ENCODE measurements at places on chromosomes 11 and 22.

DNA sequence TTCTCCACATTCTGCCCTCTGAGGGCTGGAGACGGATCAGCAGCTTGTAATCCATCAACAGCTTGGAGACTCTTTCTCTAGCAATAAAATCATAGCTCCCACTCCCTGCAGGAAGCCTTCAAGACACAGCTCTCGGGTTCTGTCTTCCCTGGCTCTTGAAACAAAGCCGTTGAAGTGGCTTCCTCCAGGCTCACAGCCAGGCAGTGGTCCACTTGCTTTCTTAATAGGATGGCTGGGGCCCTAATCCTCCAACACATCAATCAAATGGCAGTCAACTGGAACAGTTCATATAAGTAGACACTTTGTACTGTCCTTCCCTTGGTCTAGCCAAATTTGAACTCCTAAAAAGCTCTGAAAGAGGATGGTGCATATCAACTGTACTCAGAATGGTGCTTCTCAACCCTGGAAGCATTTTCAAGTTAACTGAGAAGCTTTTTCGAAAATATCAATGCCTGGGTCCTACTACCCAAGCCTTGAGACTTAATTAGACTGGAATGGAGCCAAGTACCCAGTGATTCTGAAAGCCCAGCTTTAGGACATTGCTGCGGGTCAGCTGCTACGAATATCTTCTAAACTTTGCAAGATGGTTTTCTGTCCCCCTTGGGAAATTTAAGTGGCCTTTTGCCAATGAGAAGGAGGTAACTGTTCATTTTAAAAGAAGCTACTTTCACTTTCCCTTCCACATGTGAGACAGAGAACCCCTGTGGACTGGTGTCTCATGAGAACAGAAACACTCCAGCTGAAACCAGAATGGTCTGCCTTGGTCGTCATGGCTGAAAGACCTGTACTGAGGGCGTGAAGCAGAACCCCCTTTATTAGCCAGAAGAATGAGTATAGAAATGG lies 74.7 kb downstream of the SC5D start:
- DNase-seq = no peak

GRCh38 chr11:67463186-67463585 lies 5.9 kb downstream of the TMEM134 start:
- DNase-seq = no peak

GRCh38 chr22:42261296-42261695 lies 9.2 kb downstream of the TCF20 start:
- no peak for DNase-seq

DNA sequence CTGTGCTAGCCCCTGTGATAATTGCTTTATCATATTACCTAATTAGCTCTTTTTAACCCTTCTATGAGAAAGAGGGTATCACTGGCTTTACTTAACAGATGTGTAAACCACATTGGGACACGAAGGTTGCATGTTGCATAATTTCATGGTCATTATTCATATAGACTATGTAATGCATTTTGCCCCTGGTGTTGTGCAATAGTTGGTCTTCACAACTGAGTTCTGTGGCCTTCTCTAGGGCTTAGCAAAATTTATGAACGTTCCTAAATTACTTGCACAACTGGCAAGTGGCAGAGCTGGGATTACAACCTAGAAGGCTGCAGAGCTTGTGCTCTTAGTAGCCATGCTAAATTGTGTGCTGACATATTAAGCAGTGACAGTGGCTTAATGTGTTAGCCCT lies 34.6 kb upstream of the PDGFD start:
- DNase-seq = no peak

- no peak for DNase-seq
These were observed 67.6 kb upstream of the NTM start for GRCh38 chr11:131302836-131303235.

- no peak for DNase-seq
These were observed 3.5 kb downstream of the CBX7 start for GRCh38 chr22:39148727-39149535.

GRCh38 chr22:30754971-30755758 lies 60.5 kb downstream of the OSBP2 start:
- DNase-seq = no peak

DNA sequence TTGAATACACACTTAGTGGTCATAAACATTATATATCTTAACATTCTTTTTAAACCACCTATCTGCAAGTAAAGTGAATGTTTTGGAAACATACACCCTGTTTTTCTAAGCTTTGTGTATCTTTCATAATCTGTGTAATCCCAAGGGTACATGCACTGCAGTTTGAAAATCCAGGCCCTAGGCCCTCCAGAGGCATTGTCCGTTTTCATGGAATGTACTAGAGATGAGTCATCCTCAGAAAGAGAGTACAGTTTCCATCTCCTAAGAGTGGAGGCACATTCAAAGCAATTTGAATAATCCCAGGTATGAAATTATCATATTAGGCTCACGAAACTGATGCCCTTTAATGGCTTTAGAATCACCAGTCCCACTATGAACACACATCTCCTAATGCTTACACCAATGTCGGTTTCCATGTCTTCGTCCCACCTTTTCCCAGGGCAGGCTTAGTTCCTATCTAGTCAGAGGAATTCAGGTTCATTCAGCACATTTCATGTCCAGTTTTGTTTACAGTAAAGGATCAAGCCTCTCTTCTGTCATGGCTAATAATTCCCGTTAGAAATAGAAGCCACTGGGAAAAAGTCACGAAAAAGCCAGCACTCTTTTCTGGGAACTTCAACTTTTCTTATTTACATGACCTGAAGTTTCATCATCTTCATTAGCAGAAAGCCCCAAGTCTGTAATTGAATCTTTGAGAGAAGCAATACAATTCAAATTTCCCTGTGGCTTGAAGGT lies 39.5 kb upstream of the CD44 start:
- DNase-seq = no peak

DNA sequence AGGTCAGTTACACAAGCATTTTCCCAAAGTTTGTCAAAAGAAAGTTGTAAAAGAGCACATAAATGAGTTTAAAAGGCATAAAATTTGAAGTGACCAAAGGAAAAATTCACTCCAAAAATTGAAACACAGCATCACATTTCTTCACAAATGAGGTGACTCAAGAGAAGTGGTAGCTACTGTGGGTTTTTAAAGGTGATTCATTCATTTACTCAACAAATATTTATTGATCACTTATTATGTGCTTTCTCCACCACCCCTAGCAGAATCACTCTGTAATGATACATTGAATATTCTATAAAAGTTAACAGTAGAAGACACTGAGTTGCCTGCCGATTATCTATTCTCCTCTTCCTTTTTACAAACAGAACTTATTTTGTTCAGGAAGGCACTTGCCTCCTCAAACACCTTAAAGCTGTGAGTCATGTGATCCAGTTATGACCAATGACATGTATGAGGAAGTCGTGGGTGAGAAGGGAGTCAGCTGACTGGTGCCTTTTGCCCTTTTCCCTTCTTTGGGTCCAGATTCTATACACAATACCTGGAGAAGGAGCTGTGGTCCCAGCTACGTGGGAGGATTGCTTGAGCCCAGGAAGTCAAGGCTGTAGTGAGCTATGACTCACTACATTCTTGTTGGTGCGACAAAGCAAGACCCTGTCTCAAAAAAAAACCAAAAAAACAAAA lies 67.7 kb upstream of the CLNS1A start:
- DNase-seq = peak; percentile 1

DNA sequence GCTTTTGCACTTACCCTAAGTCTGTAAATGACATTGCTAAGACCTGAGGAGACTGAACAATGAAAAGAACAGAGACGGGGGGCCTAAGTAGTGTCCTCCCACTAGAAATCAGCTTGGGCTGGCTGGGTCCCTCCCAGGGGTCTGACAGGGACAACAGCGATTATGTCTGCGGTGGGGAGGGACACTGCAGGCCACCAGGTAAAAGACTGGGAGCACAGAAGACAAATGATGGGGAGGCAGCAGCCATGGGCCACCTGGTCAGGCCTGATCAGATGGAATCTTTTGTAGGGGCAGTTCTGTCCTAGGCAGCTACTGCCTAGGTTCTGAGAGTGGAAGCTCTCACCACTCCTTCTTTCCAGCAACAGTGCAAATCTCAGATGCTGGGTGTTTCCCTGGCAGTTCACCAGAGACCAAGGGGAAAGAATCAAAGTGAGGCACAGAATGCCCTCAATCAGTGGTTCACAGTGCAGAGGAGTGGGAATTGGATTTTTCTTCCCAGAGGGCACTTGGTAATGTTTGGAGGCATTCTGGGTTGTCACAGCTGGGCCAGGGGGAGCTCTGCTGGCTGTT lies 59.1 kb upstream of the GNAZ start:
- no peak for DNase-seq

DNA sequence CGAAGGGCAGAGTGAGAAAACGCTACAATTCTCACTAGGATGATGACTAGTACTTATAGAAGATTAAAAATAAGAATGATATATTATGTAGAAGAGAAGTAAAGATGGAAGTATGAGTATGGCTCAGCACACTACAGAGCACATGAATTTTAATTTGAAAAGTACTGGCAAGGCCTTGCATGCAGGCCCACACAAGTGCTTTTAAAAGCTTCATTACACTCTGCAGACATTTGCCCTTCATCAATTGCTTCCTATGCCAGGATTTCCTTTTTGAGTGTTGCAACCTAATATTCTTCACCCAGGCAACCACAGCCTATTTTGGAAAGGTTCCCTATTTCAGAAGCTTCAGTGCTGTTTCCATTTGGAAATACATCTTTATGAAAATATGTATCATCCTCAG lies 81.1 kb downstream of the LARGE2 start:
- no peak for DNase-seq

DNA sequence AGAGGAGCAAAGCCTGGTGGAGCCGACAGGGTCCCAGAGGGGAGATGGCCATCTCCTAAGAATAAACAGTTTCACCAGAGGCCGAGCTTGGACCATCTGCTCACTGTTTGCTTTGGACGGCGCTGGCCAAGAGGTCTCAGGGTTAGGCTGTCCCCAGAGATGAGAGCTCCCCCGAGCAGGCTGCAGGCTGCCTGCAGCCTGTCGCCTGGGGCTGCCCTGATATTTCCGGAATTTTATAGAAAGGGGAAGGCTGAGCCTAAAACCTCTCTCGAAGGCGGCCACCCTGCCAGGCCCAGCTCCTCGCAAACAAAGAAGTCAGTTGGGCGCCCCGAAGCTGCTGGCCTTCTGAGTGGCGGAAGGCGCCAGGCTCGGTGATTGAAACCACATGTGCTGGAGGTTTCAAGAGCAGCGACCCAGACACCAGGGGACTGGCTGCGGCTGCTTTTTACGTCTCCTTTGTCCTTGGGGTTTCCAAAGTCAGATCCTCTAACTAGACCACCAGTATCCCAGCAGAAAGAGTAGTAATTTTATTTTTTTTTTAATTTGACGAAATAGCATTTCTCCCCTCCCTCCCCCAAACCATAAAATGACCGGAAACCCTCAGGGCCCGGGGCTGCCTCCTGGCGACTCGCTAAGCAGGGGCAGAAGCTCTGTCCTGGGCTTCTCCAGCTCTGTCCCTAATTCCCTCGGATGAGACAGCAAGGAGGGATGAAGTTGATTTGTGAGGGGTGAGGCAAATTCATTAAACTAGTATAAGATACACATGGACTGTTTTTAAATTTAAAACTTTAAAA lies 57.4 kb downstream of the CLMP start:
- DNase-seq = no peak

- no peak for DNase-seq
These were observed 1.2 kb downstream of the MRTFA start for GRCh38 chr22:40635043-40635939.

DNA sequence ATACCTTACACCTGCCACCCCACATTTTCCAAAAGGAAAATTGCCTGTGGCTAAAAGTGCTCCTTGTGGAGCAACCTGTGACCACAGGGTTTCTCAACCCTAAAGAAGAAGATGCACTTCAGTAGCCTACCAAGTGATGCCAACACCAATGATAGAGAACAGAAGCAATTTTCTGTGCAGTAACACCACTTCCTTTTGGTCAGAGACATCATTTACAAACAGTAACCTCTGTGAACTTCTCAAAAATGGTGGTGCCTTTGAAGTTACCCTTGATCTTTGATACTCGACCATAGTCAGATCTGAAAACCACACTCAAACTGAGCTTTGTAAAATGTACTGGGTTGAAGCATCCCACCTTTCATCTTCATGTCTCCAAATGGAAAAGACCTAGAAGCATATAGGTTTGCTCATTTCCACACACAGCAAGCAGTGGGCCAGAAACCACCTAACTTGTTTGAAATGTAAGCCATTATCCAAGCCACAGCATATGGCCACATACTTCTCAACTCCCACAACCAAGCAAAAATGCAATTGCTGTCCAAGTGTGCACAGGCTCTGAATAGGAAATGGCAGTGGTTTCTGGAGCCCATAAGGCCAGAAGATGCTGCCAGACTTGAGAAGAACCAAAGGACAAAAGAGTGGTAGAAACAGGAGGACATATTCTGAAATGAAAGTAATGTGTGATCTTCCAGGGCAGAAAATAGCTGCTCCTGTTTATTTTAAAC lies 24.3 kb downstream of the MPPED2 start:
- no peak for DNase-seq

DNA sequence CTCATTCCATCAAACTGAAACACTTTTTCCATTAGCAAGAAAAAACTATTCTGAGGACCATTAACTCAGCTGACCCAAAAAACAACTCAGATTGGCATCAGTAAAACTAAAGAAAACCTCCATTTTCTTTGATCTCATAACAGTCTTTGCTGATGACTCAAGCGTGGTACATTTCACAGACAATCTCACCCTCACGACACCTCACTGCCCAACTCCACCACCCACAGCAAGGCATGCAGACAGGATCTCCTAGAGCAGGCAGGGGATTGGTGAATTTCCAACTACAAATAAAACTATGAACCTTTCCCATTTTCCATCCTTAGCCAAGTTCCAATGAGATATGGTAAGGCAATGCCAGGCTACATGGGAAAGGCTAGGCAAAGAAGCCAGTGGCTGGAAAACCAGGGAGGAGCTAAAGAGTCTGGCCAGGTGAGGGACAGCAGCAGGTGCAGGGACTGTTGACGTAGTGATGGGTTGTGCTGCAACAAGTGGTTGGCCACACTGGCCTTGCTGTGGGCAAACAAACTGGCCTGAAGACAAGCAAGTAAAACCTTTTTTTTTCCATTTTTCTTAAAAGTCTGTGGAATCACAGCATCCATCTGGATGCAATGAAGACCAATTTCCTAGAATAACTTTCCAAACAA lies 97.2 kb downstream of the SERGEF start:
- no peak for DNase-seq

GRCh38 chr11:124717786-124718651 lies 21.7 kb upstream of the NRGN start:
- DNase-seq = no peak

GRCh38 chr11:78397398-78397797 lies 20.2 kb downstream of the GAB2 start:
- DNase-seq = no peak

DNA sequence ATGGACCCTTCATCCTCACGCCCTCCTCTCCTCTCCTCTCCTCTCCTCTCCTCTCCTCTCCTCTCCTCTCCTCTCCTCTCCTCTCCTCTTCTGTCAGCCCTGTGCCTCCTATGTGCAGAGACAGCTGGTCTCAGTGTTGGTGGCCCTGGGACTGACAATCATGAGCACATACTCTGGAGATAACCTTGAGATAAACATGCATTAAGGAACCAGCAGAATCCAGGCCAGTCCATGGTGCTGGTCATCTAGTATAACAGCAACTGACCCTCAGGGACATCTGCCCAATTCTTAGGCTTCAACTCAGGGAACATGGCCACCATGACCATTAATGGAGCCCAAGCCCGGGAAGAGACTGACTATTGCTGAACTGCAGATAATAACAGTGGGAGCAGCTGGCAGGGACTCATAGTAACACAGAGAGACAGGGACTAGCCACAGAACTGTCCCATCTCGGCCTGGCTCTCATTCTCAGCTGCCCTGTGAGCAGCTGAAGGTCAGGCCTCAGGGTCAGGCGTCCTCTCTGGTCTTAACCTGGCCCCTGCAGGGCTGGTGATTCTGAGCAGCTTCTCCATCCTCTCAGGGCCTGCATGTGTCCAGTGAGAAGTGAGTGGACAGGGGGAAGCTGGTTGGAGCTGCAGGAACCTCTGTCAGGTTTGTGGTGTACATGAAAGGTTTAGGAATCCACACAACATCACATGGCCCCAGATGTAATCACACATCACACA lies 45.4 kb downstream of the GGTLC2 start:
- DNase-seq = no peak

Data from stimulated activated CD4-positive, alpha-beta T cell treated with anti-CD3 and anti-CD28 coated beads, Interleukin-1b, Interleukin-23, amount 100 ng/mL, for 24 hours (primary cell).